Type B pancreatic cell (in vitro differentiated cells): ENCODE measurements at places on chromosomes 2 and 18. TPM values are rescaled to one million over a fixed set of nuclear protein-coding genes. Genes with fewer than 3 reads are reported as not detected.

The RBKS gene
- total RNA-seq, result 2.6 and 3.2 TPM in 2 replicates

The CLEC4F gene
- not detected in 2 replicates for total RNA-seq

GRCh38 chr2:5322396-5322795, 369.8 kb upstream of the SOX11 start:
- H3K27me3 ChIP-seq, result peaks cover 4% of the 10 kb centered on the region
- no peak overlapping the region for H3K4me3 ChIP-seq
- DNase-seq, result no peak
- H3K4me1 ChIP-seq, result peaks cover 6% of the 10 kb centered on the region
- no peaks in the 10 kb centered on the region for H3K36me3 ChIP-seq

The RNF144A gene
- 23.2 and 35.6 TPM in 2 replicates for total RNA-seq

GRCh38 chr2:218996937-218997336, 3.7 kb upstream of the CRYBA2 start:
- H3K36me3 ChIP-seq, result no peaks in the 10 kb centered on the region
- H3K4me1 ChIP-seq, result peaks cover 5% of the 10 kb centered on the region
- DNase-seq, result no peak
- H3K27me3 ChIP-seq, result peaks cover 86% of the 10 kb centered on the region
- peak overlapping the region; percentile 82 for H3K27ac ChIP-seq
- H3K4me3 ChIP-seq, result peak overlapping the region; percentile 55

GRCh38 chr18:56189615-56190014, 448.8 kb downstream of the TXNL1 start:
- peaks cover 10% of the 10 kb centered on the region for H3K4me1 ChIP-seq
- DNase-seq, result no peak
- no peak overlapping the region for H3K4me3 ChIP-seq
- H3K27ac ChIP-seq, result no peak overlapping the region
- H3K27me3 ChIP-seq, result peaks cover 4% of the 10 kb centered on the region

DNA sequence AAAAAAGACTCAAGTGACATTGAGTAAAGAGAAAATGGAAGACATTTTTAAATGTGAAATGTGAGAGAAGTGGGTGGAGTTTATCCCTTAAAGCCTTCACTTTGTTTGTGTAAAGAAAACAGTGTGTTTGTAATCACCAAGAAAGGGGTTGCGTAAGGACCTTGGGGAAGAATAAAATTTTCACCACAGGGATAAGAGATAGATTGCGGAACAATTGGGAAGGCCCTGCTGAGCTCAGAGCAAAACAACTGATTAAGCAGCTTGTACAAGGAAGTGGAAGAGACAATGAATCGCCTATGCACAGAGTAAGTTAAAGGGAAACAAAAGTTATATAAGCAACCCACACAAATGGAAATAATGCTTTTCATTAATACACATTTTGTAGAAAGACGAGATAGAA, 327.7 kb downstream of the RAD51AP2 start:
- no peak for DNase-seq
- no peaks in the 10 kb centered on the region for H3K27me3 ChIP-seq
- H3K27ac ChIP-seq, result no peak overlapping the region
- H3K36me3 ChIP-seq, result no peaks in the 10 kb centered on the region
- H3K4me3 ChIP-seq, result no peak overlapping the region

- no peaks in the 10 kb centered on the region for H3K36me3 ChIP-seq
- H3K4me1 ChIP-seq, result no peaks in the 10 kb centered on the region
- H3K4me3 ChIP-seq, result no peak overlapping the region
These were observed 171.2 kb downstream of the HAUS1 start for GRCh38 chr18:46275370-46275769.

GRCh38 chr18:48889981-48890762, 60.6 kb downstream of the SMAD7 start:
- peak overlapping the region; percentile 28 for H3K4me3 ChIP-seq
- peaks cover 42% of the 10 kb centered on the region for H3K4me1 ChIP-seq
- no peak overlapping the region for H3K27ac ChIP-seq
- no peak for DNase-seq
- no peaks in the 10 kb centered on the region for H3K36me3 ChIP-seq
- no peaks in the 10 kb centered on the region for H3K27me3 ChIP-seq

The NTSR2 gene
- not detected in 2 replicates for total RNA-seq

The CPSF3 gene
- 38.9 and 60.6 TPM in 2 replicates for total RNA-seq

DNA sequence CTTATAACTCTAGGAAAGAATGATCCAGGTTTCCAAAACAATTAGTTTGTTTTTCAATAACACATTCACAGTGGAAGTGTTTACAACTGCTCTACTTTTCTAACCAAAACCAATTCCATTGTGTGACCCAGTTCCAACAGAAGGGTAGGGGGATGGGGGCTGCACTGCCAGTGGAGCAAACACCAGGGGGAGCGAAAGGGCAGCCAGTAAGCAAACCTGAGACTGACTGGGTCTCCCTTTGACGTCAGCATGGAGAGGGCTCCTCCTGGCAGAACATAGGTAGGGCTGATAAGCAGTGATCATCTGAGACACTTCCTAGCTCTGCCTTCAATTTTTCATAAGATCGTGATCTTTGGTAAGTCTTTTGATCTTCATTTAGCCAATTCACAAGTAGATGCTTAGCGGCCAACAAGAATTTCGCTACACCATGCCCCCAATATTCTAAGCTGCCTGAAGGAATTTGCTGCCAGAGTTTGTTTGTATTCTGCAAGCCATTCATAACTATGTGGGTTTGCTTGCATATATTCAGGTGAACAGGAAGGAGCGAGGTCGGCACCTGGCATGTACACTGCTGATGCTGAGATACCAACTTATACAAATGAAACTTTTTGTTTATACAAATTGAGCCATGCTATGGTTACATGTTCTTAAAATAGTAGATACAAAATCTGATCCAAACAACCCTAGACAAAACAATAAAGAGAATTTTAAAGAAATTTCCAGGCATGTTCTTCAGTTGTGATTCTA, 45.9 kb downstream of the ST6GAL2 start:
- peaks cover 21% of the 10 kb centered on the region for H3K4me1 ChIP-seq
- no peak overlapping the region for H3K4me3 ChIP-seq
- DNase-seq, result no peak
- no peak overlapping the region for H3K27ac ChIP-seq

DNA sequence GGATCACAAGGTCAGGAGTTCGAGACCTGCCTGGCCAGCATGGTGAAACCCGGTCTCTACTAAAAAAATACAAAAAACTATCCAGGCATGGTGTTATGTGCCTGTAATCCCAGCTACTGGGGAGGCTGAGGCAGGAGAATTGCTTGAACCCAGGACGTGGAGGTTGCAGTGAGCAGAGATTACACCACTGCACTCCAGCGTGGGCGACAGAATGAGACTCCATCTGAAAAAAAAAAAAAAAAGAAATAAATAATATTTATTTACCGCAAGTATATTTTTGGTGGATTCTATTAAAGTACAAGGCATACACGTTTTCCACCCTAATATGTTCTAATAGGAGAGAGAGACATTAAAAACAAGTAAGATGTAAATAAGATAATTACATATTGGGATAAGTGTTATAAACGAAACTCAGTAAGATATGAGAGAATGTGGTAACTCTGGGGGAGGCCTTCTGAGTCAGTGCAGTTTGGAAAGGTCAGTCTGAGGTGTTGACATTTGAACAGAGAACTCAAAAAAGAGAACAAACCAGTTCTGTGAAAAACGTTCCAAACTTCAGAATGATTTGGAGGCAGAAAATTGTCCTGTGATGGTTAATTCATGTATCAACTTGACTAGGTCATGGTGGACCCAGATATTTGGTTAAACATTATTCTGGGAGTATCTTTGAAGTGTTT, 8.8 kb upstream of the POLI start:
- H3K36me3 ChIP-seq, result no peaks in the 10 kb centered on the region
- H3K4me1 ChIP-seq, result peaks cover 12% of the 10 kb centered on the region
- H3K4me3 ChIP-seq, result no peak overlapping the region
- no peak for DNase-seq

DNA sequence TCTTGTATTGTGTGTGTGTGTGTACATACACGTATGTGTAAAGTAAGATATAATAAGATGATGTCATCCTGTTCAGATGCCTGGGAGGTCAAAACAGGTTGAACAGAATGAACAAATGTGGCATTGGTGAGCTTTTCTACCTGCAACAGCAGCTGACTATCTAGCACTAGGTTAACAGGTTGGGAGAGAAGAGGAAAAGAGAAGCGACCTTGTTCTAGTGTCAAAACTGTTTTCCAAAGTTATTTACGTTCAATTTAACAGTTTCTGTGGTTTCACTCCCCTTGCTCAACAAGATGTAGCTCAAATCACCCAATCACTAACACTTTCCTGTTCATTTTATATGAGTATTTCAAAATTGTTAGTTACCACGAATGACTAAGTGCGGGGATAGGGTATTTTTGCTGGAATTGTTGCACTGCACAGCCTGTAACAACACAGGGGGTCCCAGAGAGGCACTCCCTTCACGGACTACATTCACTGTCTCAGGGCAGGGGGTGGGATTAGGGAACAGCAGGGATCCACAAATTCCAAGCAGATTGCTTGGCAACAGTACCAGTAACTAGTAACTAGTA, 67.5 kb upstream of the DTNB start:
- H3K27me3 ChIP-seq, result no peaks in the 10 kb centered on the region
- H3K27ac ChIP-seq, result no peak overlapping the region
- no peak overlapping the region for H3K4me3 ChIP-seq

GRCh38 chr2:109102588-109103233, 26.3 kb upstream of the SH3RF3 start:
- peak; percentile 16 for DNase-seq
- H3K27ac ChIP-seq, result no peak overlapping the region
- H3K4me1 ChIP-seq, result peaks cover 19% of the 10 kb centered on the region
- no peaks in the 10 kb centered on the region for H3K36me3 ChIP-seq
